ENCODE measurements at places on chromosomes 3 and 15.

DNA sequence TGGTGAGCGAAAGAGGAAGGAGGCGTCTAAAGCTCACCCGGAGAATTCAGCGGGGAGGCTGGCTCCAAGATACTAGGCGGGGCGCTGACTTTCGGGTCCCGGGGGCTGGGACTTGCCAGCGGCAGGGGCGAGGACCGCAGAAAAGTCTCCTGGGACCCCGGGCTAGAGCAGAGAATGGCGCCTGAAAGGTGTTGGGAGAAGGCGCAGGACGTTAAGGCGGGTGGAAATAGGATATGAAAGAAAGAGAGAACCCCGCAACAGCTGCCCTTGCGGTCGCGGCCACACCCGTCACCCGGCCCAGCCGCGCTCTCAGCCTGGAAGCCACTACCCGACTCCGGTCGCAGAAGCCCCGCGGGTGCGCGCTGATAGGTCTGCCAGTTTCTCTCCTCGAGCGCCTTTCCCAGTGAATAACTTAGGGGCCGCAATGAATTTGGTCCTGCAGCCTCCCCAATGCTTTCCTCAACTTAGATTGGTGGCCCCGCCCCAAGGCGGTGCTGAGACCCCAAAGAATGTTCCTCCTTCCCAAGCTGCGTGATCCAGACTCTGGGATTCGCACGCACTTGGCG lies 604 bp downstream of the LTK start:
- DNase-seq = no peak

- no peak for DNase-seq
Measured at GRCh38 chr3:126948980-126949535, 33.9 kb upstream of the PLXNA1 start.

DNA sequence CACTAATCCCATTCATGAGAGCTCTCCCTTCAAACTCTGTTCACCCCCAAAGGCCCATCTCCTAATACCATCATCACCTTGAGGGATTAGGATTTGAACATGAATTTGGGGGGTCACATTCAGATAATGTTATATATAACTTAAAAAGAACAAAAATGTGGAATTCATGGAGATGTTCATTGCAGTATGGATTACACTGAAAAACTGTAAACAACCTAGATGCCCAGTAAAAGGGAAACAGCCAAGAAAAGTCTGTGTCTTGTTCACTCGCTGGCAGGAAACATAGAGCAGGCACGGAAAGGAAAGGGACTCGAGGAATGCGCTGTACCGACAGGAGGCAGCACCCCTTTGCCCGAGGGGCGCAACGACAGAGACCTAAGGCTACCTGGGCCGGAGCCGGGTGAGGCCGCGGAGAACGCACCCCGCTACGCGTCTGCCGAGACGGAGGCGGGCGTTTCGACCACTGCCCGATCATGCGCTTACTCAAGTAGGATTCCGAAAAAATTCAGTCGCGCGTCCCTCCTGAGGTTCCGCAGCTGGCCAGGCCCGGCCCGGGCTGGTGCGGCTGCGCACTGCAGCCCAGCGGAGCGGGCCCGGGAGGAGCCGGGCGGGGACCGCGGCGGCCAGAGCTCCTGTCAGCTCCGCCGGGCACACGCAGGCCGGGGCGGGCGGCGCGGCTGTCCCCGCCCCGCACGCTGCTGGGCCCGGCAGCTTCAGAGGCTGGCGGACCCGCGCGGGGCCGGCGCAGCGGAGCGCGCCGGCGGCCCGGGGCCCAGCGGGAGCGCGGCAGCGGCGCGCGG lies 862 bp upstream of the MAN2A2 start:
- peak; percentile 76 for DNase-seq

DNA sequence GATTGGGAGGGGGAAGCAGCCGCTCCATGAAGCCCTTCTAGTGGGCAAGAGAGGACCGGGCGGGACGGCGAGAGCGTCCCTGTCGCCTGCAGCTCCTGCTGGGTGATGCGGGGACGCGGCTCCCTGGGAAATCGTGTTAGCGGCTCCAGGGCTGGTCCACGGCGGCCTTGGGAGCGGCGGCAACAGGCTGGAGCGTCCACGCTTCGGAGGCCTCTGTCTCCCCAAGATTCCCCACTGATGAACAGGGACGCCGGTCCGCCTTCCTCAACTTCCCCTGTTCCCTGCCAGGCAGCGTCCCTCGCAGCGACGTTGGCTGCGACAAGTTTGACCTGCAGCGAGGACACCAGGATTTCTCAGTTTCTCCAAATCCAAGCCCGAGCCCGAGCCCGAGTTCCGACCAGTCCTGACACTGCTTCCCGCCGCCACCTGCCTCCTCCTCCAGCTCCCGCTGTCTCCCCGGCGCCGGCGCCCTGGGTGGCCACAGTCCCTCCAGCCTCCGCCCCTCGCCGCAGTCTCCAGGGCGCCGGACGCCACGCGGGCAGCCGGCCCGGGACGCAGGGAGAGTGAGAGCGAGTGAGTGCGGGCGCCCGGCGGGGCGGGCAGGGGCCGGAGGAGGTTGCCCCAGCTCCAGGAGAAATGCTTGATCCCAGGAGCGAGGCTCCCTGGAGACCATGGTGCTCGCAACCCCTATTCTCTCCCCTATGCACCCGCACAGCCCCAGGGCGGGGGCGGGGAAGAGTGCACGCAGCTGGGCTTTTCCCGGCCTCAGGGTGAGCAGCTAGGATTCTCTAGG lies 78.1 kb upstream of the RNF7 start:
- peak; percentile 57 for DNase-seq

- no peak for DNase-seq
Measured at GRCh38 chr3:127684871-127685707, 12.3 kb downstream of the ABTB1 start.

GRCh38 chr3:127066635-127067034 lies 83.7 kb downstream of the PLXNA1 start:
- no peak for DNase-seq

- no peak for DNase-seq
Measured at GRCh38 chr3:58403513-58404109, 30.0 kb downstream of the PDHB start.

GRCh38 chr15:24848050-24848449 lies 106.7 kb upstream of the SNRPN start:
- DNase-seq = peak; percentile 65

Measured in fibroblast of skin of right quadriceps (primary cell).